ENCODE measurements at places on chromosomes 2 and 18.

DNA sequence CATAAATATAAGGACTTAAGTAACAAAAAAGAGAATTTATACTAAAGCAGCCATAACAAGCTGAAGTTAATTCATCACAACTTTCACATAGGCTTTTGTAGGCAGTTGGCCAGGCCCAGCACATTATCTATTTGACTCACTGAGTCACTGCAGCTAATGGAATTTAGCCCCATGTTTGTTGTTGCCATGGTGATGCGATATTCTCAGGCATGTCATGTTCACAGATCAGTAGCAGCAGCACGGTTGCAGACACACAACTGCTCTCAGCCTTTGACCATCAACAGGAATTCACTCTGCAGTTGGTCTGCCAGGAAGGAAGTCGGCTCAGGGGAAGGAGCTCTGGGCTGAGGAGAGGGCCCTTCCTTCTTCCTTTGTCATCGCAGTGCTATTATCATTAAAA is 639.8 kb downstream of the TMEM182 start:
- DNase-seq = peak; percentile 79

- DNase-seq = no peak
Observed at GRCh38 chr18:62637807-62638687, 77.3 kb upstream of the PHLPP1 start.

DNA sequence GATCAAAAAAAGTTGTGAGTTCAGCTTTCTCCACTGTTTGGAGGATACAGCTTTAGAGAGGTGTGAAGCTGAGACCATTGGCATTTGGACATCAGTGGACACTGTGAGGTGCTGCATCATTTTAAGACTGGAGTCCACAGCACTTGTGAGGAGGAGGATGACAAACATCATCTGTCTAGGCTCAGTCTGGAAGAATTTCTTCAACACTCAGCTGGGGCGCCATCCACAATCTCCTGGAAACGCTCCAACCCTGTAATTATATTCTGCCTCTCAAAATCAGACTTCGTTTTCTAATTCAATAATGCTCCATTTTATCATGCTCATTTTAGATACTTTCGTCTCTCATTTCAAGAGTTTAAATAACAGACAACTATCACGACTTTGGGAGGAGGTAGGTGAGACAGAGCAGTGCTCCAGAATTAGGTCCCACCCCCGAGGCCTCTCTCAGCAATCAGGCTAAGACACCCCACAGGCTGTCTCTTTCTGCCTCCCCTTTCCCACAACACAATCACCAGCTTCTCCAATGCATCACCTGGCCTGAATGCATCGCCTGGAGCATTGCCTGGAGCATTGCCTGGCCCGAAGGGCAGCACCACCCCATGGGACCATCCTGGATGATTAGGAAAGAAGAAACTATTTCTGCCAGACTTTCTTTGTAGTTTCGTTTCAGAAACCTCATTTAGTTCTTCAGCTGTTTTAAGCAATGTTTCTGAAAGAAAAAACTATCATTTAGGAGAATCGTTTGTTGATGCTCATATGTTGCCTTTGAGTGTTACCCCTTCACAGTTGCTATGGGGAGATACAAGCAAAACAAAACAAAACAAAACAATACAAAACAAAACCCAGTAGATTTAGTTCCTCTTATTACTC is 37.0 kb upstream of the DPP10 start:
- no peak for DNase-seq

DNA sequence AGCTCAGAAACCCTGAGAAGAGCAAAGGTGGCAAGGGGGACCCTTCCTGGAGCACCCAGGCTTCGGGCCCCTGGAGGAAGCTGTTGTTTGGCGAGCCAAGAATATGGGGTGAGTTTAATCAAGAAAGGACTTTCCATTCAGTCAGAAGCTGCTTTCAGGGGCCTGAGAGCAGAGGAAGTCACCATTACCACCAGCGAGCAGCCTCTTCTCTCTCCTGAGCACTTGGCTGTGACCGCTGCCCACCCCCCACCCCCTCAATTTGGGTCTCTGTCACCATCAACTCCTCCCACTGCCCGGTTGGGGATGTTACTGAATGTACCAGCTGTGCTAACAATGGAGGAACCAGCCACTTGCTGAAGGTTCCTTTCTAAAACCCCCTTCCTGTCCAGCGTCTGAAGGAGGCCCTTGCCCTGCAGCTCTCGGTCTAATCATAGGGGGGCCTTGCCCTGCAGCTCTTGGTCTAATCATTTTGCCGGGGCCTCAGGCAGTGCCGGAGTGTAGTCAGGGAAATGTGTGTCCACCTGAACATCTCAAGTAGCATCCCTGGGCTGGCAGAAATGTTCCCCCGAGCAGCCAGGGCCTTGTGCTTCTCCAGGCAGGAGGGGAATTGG is 943 bp downstream of the INPP5D start:
- no peak for DNase-seq

DNA sequence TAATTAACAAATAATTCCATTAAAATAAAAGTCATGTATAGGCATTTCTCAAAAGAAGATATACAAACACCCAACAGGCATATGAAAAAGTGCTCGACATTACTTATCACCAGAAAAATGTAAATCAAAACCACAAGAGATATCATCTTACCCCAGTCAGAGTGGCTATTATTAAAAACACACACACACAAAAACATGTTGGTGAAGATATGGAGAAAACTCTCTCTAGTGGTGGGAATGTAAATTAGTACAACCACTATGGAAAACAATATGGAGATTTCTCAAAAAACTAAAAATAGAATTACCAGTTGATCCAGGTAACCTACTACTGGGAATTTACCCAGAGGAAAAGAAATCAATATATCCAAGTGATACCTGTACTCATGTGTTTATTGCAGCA is 966.3 kb upstream of the POU3F3 start:
- peak; percentile 67 for DNase-seq

GRCh38 chr2:6080932-6081753 is 389.0 kb downstream of the SOX11 start:
- no peak for DNase-seq

GRCh38 chr2:9347411-9347881 is 75.9 kb downstream of the ITGB1BP1 start:
- DNase-seq = no peak

DNA sequence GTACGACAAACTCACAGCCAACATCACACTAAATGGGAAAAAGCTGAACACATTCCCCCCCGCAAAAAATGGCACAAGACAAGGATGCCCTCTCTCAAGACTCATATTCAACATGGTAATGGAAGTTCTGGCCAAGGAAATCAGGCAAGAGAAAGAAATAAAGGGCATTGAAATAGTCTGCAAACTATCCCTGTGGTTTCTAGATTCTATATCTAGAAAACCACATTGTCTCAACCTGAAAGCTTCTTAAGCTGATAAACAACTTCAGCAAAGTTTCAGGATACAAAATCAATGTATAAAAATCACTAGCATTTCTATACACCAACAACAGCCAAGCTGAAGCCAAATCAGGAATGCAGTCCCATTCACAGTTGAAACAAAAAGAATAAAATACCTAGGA is 294.6 kb upstream of the CYP26B1 start:
- DNase-seq = no peak

GRCh38 chr2:28293416-28293815 is 99.2 kb upstream of the FOSL2 start:
- no peak for DNase-seq

GRCh38 chr2:160156100-160156499 is 44.0 kb downstream of the ITGB6 start:
- DNase-seq = peak; percentile 66

DNA sequence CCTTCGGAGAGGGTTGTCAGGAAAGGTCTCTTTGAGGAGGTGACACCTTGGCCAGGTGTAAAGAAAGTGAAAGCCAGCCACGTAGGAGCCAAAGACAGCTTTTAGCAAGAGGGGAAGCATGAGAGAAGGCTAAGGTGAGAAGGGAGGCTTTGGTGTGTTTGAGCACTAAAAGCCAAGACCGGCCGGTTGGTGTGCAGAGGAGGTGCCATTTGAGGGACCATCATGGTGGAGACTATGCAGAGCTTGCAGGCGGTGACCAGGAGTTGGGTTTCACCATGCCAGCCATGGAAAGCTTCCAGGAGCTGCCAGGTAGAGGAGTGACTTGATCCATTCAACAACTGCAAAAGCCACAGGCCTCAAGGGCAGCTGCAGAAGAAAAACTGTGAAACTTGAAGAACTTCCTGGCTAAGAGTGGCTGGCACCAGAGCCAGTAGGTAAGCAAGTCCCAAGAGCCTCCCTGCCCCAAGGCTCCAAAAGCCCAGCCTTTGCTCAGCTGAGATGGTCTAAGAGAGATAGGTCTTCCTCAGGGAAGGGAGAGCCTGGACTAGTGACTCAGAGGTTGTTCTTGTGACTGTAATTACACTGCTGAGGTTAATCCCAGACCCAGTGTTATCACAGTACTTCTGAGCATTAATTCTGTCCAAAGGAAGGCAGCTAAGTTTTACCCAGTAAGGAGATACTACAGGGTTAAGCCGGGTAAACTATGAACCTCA is 319.0 kb downstream of the BCL11A start:
- no peak for DNase-seq

DNA sequence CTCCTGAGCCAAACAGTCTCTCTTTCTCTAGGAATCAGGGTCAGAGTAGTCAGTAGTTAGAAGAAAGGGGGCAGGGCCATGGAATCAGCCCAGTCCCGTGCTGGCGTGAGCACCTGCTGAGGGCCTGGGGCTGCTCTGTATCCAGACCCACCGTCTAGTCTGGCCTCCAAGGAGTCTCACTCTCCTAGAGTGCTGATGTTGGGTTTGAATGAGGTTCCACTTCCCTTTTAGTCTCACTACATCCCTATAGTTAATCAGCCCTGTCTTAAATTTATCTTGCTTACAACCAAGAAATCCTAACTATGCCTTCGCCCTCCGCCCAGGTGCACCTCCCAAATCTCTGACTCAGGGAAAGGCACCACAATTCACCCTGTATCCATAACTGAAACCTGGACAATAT is 13.4 kb upstream of the KCTD1 start:
- no peak for DNase-seq

GRCh38 chr18:31736630-31737029 is 24.1 kb downstream of the SLC25A52 start:
- DNase-seq = no peak

DNA sequence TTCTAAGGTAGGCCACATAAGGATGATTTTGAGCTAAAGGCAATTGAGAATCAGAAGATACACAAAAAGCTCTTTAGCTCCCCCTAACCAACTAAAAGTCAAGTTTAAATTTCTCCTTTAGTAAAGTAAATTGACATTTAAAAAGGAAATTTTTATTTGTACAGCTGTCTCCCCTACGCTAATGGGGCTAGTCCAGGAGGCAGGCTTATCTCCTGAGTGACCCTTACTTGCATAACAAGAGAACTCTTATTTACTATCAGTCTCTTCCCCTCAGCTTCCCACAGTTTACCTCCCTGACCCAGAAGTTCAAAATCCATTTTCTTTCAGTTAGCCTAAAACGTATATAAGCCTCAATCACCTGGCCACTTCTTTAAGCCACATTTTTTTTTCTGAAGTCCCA is 1002.8 kb upstream of the NRXN1 start:
- DNase-seq = no peak

- no peak for DNase-seq
Observed at GRCh38 chr2:226699321-226699720, 100.3 kb downstream of the IRS1 start.

- DNase-seq = no peak
Observed at GRCh38 chr2:157815421-157815820, 60.7 kb downstream of the ACVR1 start.

DNA sequence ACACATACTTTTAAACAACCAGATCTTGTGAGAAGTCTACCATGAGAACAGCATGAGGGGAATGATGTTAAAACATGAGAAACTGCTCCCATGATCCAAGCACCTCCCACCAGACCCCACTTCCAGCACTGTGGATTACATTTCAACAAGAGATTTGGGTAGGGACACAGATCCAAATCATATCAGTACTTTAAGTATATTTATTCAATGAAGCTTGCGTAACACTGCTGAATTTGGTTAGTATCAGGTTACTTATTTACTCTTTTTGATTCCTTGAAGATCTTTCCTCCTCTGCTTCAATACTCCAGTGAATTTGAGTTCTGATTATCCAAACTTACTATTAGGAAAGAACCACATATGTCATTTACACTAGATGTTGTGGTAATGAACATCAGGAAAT is 418.6 kb downstream of the PIK3C3 start:
- no peak for DNase-seq

DNA sequence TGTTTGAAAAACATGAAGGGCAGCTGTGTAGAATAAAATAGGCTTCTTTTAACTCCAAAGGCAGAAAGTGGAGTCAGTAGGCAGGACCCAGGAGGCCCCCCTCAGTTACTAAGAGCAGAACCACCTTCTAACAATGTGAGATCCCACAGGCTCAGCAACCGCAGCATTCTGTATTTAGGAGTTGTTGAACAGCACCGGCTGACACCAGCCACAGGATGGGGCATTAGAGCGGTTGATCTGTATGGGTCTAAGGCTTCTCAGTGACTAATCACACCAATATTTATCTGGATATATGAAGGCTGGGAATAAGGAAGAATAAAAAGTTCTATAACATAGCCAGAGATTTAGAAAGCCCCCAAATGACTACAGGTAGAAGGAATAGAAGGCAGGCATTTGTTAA is 51.7 kb downstream of the MYO5B start:
- no peak for DNase-seq

DNA sequence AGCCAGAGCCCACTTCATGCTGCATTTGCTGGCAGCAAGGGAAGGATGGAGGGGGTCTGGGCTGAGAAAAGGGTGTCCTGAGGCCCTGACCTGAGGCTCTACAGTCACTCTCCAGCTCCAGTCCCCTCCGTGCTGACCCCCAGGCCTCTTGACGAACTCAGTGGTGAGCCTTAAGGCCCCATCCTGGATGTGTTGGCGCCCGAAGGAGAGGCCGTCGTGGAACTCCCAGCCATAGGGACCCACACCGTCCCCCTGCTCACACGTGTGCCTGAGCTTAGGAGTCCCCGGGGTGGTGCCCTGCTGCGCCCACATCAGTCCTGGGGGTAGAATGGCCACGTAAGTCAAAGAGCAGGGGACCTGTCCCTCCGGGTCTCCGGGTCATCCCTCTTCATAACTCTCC is 776 bp downstream of the MOGS start:
- no peak for DNase-seq

DNA sequence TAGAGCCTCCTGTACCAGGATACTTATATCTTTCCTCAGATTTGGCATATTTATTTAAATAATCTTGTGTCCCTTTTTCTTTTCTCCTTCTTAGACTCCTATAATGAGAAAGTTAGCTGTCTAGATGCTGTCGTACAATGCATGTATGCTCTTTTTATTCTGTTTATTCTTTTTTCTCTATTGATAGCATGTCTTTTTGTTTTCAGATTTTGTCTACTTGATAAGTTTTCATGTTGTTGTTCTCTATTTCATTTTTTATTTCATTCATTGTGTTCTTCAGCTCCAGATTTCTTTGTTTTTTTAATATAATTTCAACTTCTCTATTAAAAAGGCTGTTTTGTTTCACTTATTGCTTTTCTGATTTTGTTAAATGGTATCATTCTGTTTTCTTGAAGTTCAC is 674.3 kb upstream of the POU3F3 start:
- no peak for DNase-seq

DNA sequence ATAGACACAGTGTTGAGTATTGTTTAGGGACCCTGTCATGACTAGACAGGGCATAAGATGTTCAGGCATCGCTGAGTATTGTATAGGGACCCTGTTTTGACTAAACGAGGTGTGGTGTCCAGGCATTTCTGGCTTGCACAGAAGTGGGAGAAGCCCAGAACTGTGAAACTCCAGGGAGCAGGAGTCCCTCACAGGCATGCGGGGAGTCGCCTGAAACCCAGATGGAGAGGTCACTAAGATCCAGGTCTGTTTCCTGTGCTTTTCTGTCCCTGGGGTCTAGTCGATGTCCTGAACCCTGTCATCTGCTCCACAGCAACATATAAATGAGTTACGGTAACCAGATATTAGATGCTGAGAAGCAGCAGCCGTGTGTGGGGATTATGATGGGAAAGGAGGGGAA is 469.0 kb upstream of the SALL3 start:
- no peak for DNase-seq
